ENCODE measurements at places on chromosomes 11 and 22.

DNA sequence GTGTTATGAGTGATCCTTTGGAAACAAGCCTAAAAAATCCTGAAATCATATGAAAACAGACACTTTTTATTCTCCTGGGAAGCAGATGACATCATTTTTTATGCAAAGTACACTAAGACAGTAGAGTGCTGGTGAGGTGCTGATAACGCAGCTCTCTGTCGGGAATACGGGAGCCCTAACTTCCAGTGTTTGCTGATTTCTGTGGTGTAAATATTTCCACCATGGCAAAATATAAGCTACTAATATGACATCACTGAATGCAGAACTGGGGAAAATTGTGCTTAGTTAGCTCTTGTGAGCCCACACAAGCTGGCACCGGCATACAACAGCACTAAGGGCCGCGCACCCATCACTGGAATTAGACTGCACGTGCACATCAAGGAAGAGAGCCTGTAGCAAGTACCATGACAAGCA is 82.6 kb downstream of the FAM76B start:
- DNase-seq, result no peak

GRCh38 chr22:18031695-18032454 is 7.5 kb upstream of the MICAL3 start:
- no peak for DNase-seq

GRCh38 chr22:26589367-26589844 is 526 bp downstream of the TPST2 start:
- DNase-seq, result no peak

DNA sequence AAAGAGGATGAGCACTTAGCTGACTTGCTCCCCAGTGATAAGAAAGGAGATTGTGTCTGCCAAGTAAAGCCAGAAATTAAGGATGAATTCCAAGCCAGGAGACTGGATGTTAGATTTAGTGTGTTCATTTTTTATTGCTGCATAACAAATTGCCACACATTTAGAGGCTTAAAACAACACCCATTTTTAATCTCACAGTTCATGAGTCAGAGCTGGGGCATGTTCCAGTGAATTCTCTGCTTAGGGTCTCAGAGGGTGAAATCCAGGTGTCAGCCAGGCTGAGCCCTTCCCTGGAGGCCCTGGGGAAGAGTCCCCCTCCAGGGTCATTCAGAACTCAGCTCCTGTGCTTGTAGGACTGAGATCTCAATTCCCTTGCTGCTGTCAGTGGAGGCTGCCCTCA is 352.8 kb downstream of the BUD13 start:
- no peak for DNase-seq

GRCh38 chr11:46149826-46150225 is 28.6 kb upstream of the PHF21A start:
- no peak for DNase-seq
